ENCODE measurements at places on chromosomes 7 and 10.

DNA sequence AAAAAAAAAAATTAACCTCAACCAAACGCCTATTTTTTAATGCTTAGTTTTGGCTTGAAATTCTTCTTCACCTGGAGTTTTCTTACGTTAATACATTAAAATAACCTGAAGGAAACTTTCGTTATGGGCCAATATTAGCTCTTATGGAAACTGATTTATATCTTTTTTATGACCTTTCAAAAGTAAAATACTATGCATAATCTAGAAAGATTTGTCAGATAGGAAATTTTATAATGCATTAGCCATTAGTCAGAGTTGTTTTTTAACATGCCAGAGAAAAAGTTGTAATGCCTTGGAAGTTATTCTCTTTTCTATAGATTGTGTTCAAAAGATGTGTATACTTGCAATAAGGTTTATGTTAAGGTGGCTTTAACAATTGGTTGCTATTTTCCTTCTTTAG, 34.3 kb upstream of the ARL4A start:
- DNase-seq = no peak

DNA sequence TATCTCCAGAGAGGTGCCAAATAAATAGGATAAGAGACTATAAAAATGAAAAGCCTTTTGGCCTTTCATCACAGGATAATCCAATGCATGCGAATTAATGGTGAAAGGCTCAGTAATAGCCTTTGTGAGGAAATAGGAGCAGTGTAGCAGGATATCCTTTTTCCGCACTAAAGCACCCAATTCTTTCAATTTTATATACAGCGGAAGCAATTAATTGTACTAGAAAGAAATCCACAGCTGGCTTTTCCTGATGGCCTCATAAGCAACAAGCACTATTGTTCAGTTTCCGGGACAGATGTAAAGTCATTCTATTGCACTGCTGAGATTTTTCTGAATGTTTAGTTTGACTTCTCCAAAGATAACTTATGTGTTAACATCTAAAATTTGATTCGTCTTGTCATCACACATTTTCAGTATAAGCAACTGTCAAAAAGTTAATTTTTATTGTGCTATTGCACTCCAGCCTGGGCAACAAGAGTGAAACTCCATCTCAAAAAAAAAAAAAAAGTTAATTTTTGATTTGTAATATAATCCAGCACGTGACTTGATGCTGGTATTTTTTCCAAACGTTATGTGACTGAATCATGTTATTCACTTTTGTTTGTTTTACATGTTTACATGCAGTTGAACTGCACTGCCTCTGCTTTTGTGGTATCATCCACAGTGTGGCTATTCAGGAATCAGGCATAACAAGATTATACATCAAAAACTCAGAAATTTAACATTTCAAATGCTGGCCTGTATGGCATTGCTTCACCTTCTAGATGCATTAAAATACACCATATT, 8.4 kb upstream of the BMPR1A start:
- DNase-seq = no peak

- no peak for DNase-seq
Observed at GRCh38 chr10:102492344-102492939, 10.1 kb downstream of the ACTR1A start.

DNA sequence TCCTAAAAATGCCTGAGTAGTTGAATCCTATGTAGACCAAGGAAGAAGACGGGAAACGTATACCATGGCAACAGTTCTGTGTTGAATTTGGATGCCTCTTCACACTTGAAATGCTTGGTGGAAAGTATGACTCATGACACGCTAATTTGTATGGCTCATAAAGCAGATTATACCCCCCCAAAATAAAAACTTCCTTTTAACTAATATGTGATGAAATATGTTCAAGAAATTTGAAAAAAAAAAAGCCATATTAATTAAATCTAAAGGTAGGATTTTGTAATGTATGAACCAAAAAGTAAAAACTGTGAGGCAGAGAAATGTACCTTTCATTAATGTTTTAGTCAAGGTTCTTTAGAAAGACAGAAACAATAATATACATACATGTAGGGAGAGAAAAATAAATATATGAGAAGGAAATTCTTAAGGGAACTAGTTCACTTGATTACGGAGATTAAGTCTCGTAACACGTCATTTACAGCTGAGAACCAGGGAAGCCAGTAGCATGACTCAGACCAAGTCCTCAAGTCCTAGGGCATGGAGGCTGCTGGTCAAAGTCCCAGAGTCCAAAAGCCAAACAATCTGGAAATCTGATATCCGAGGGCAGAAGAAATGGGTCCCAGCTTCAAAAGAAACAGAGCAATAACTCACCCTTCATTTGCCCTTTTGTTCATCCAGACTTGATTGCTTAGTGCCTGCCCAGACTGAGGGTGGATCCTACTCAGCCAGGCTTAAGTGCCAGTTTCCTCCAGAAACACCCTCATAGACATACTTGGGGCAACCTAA, 485.1 kb downstream of the SEMA3D start:
- DNase-seq = no peak

DNA sequence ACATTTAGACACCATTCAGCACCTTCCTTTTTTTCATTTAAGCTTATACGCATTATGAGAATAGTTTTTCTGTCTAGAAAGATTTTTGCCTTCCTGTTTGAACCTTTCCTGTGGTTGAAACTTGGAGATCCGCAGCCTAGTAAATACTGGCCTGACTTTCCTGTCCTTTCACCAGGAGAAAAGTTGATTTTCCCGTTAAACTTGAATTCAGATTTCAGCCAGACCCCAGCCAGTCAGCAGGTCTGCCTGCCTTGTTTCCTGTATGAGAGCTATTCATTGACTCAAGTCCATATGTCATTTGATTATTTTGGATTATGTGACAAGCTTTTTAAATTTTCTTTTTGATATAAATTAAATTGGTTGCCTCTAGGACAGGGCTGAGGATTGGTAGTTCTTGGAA, 71.5 kb downstream of the EVX1 start:
- DNase-seq = no peak

GRCh38 chr7:41887416-41887815, 184.5 kb upstream of the INHBA start:
- DNase-seq = no peak

- DNase-seq = no peak
Observed at GRCh38 chr7:28551331-28551730, 139.0 kb downstream of the CREB5 start.

DNA sequence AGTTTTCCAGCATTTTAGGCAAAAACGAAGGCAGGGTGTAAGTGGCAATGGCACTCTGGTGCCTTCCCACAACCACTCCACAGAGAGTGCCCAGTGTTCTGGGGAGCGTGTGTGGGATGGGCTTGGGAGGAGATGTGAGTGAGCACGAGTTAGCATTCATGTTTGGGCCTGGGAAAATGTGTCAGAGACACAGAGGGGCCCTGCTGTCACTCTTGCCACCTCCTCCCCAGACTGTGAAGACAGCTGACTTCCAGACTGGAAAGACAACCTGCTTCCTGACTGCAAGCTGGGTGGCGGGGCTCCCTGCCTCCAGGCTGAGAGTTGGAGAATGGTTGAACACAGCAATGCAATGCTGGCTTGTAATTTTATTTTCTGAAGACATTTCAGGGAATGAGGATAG, 454.5 kb upstream of the ZMIZ1 start:
- DNase-seq = no peak

DNA sequence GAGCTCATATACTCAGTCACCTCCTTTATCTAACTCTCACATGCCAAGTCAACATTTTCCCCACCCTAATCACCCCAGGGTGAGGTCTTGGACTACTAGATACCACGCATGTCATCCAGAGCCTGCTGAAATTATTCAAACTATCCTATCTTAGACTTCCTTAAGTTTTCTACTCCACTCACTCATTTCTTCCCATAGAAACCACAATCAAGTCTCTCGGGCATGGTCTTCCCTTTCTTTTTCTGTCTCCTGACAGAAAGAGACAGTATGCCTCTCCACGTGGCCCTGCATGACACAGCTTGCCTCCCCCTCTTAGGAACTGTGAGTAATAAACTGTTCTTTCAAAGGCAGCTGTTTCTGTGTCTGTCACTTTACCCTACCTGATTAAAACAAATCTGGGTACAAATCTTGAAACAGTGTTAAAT, 29.4 kb downstream of the TAS2R41 start:
- DNase-seq = no peak

DNA sequence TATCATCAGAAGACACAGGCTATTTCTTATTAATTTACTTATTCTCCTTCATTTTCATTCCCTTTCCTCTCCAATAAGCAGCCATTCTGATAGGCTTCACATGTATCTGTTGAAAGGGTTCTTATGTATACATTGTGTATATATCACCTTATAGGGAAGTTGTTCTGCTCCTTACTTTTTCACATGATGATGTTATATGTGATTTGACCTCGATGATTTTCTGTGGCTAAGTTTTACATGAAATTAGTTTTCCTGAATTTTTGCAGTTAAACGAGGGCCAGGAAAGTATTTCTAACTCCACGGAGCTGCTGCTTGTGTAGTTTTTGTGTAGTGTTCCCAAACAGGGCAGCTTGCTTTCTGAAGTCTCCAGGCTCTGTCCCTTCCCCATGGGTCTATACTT, 84.5 kb downstream of the SH2D4B start:
- no peak for DNase-seq
